ENCODE measurements at places on chromosomes 1 and 21.

GRCh38 chr21:35559128-35559828, 501.0 kb downstream of the SETD4 start:
- DNase-seq: peak; percentile 96

DNA sequence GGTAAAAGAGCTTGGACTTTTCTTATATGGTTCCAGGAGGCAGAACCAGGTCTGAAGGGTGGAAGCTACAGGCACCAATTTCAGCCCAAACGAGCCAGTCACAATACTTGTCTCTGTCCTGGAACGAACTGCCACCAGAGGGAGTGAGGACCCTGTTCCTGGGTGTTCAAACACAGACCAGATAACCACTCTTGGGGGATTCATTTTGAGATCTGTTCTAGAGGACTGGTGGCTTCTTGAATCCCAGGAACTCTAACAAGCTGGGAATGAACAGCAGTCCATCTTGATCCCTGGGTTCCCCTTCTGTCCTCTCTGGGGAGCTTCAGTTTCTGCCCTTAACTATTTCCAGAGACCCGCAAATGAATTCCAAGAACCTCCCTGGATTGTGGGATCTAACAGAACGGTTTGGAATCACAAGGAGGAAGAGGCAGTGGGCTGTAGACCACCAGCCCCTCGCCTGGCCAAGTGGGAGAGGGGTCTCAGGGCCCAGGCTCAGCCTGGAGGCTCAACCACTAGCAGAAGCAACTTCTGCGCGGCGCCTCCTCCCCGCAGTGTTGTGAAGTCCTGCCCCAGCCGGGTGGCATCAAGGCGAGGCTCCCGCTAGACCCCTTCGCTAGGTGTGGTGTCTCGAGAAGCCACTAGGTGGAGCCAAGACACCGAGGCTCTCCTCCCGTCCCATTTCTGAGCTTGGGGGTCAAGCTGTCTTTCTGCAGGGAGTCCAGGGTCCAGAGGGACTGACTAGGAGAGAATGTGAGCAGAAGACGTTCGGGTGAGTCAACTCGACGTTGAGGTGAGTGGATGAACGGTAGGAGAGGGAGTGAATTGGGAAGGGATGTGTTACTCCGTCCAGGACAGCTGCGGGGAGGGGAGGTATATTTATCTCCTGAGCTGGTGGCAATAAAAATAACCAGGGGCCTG, 12.1 kb upstream of the NES start:
- peak; percentile 81 for DNase-seq

GRCh38 chr1:145962157-145963102, 1.9 kb downstream of the ANKRD34A start:
- DNase-seq: no peak

GRCh38 chr1:61111084-61112004, 29.0 kb downstream of the NFIA start:
- no peak for DNase-seq

GRCh38 chr1:242847390-242847993, 323.0 kb upstream of the PLD5 start:
- DNase-seq: peak; percentile 7

DNA sequence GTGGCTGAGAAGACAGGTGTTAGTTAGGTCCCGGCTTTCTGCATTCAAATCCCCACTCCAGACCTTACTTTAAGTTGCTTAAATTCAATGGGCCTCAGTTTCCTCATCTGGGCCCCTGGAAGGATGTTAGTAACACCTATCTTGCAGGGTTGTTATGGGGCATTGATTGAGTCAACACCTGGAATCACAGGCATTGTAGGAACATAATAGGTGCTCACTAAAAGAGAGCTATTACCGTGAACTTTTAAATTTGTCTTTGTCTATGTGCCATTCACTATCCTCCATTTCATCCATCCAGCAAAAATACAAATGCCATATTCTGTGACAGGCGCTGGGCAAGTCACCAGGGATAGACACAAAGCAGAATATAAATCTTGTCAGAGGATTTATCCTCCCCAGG, 10.5 kb upstream of the MAPKAPK2 start:
- DNase-seq: no peak

- DNase-seq: no peak
Measured at GRCh38 chr1:17646444-17647280, 107.2 kb downstream of the ARHGEF10L start.

DNA sequence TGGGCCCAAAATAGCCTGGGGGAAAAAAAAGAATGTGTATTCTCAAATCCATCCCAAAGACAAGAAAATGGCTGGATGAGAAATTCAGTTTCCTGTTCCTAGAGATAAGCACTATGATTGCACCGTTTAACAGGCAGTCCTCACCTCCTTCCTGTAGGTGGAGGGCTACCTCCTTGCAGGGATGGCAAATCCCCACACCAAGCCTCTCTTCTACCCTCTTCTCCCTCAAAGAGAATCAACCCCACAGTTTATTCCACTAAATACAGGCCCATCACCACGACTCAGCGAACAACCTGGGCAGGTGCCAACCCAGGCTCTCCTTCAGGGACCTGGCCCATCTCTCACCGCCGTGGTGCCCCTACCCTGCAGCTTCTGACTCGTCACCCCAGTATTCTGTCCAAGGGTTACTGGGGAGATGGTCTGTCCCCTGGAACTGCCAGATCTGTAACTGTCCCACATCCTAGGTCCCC, 3.4 kb upstream of the CHD5 start:
- no peak for DNase-seq

GRCh38 chr1:121444096-121444495, 259.3 kb downstream of the SRGAP2C start:
- DNase-seq: no peak

GRCh38 chr1:199936441-199936840, 91.1 kb upstream of the NR5A2 start:
- no peak for DNase-seq
